ENCODE measurements at places on chromosomes 3 and 15.

DNA sequence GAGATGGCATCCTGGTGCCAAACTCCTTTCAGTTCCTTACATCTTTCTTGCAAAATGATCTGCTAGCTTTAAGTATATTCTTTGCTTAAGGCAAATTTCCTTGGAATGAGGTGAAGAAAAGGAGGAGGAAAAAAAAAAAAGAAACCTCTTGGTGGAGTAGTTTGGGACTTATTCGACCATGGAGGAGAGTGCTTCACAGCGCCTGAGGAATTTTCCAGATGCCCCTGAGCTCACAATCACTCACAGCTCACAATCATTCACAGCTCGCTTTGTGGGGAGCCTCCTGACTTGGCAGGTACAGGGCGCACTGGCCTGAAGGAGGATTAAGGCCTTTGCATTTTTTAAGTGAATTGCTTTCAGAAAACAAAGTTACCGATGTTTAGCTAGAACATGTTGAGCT is 53.9 kb downstream of the BOC start:
- DNase-seq = no peak

DNA sequence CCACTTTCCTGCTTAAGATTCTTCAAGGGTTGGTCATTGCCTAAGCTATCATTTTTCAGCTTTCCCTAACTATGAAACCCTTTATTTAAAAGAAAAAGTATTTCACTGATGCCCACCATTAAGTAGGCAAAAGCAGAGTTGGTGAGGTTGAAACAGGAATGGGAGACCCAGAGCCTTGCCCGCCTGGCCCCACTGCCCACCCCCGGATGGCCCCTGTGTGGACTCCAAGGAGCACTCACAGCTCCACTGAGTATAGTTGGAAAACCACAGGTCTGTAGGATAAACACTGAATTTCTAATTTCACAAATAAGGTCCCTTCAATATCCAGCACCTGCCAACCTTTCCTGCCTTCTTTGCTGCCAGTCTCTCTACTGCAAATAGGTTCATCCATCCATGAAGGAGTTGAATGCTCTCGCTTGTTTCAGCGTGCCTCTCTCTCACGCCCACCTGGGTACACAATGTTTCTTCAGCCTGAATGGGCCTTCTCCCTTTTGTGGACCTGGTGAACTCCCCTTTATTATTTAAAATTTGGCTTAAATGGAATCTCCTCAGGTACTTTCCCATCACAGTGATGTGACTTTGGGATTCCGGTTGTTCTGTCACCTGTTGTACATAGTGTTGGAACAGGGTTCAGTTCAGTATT is 8.7 kb upstream of the ACAP2 start:
- DNase-seq = no peak

GRCh38 chr3:10961921-10962320 is 30.6 kb upstream of the SLC6A1 start:
- DNase-seq = no peak

- DNase-seq = no peak
These were observed 153.5 kb upstream of the COL8A1 start for GRCh38 chr3:99484871-99485270.

- DNase-seq = no peak
These were observed 38.5 kb upstream of the CTSH start for GRCh38 chr15:78983146-78983918.

DNA sequence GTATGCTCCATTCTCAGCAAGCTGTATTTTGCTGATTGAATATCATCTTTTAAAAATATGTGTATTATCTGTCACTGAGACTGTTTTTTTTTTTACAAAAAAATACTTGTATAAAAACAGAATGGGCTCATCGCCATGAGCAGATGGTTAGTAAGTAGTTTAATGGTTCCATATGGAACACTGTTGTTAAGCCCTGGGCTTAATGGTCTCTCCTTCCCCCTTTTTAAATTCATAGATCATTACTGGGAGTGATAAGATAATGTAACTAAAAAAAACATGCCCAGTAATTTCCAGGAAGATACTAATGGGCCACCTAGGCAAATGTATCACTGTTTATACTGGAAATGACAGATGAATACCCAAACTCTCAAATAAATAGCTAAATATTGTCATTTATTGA is 95.3 kb upstream of the TPRG1 start:
- DNase-seq = no peak

DNA sequence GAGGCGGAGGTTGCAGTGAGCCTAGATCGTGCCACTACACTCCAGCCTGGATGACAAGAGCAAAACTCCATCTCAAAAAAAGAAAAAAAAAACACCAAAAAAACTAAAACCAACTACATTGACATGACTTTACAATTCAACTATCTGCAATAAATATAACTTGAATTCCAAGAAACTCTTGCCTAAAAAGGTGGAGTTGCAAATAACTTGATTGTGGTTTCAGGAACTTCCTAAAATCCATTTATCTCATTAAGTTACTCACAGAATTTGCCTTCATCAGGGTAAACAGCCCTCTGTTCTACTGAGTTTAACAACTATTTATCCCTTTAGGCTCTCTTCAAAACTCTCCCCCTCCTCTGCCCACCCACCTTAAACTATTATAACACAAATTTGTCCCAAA is 2.7 kb upstream of the MAPK6 start:
- no peak for DNase-seq

Data from stimulated activated CD8-positive, alpha-beta memory T cell treated with anti-CD3 and anti-CD28 coated beads, Interleukin-7, amount 100 ng/mL, for 24 hours (primary cell).